ENCODE measurements at places on chromosomes 1 and 21. TPM values are rescaled to one million over a fixed set of nuclear protein-coding genes. Genes with fewer than 3 reads are reported as not detected.

DNA sequence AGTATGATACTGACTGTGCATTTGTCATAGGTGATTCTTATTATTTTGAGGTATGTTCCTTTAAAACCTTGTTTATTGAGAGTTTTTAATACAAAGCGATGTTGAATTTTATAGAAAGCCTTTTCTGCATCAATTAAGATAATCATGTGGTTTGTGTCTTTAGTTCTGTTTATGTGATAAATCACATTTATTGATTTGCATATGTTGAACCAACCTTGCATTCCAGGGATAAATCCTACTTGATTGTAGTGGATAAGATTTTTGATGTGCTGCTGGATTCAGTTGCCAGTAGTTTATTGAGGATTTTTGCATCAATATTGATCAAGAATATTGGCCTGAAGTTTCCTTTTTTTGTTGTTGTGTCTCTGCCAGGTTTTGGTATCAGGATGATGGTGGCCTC lies 158.0 kb downstream of the CENPF start:
- DNase-seq: no peak
- no peaks in the 10 kb centered on the region for H3K4me1 ChIP-seq
- no peak overlapping the region for H3K4me3 ChIP-seq
- no peaks in the 10 kb centered on the region for H3K36me3 ChIP-seq
- H3K27me3 ChIP-seq: no peaks in the 10 kb centered on the region

DNA sequence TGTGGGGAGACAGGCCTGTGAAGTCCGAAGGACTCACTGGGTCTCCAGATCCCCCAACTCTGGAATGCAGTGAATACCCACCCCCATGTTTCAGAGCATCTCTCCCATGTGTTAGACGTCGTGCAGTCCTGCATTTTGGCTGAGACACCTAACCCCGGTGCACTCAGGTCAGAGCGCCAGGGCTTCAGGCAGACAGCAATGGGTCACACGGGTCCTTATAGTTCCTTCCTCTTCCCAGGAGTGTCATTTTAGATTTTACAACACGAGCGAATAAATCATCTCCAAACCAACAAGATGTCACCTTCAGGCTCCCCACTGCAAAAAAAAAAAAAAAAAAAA lies 5.1 kb downstream of the PRRX1 start:
- peaks cover 14% of the 10 kb centered on the region for H3K4me1 ChIP-seq
- DNase-seq: no peak
- H3K4me3 ChIP-seq: no peak overlapping the region
- H3K27ac ChIP-seq: no peak overlapping the region

DNA sequence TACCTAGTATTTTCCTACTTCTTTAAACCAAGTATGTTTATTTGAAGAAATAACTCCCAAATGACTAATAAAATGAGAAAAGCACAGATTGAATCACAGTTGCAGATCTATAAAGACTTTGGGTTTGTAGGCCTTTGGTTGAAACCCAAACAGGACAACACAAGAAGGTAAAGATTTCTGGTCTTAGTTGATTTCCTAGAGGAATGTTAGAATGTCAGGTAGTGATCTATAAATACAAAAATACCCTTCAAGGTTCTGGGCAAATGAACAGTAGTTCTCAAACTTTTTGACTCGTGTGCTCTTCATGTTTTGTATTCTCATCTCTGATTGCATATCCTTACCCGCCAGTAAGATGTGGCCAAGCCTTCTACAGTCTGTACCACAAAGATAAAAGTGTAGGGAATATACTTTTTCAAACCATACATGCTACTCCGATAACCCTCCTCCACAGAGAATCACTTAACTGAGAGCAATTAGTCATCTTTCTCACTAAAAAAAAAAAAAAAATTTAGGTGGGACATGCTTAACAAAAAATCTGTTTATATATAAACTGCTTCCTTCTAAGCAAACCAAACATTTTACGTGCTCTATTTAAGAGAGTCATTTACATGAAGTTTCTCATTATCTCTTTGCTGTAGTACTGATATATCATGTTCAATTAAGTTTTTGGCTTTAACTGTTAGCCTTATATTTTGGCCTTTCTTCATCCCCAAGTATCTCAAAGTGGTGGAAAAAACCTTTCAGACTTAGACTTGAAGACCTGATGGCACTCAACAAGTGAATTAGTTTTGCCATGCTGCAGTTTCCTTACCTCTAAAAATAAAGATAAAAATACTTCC lies 36.0 kb downstream of the CNIH4 start:
- H3K4me1 ChIP-seq: no peaks in the 10 kb centered on the region
- no peak for DNase-seq
- H3K4me3 ChIP-seq: no peak overlapping the region
- peaks cover 100% of the 10 kb centered on the region for H3K36me3 ChIP-seq
- no peaks in the 10 kb centered on the region for H3K27me3 ChIP-seq
- no peak overlapping the region for H3K27ac ChIP-seq

The MROH7 gene
- 2.1 TPM for total RNA-seq

GRCh38 chr1:13714851-13715250 lies 14.9 kb downstream of the PRDM2 start:
- no peak overlapping the region for H3K4me3 ChIP-seq
- no peak overlapping the region for H3K27ac ChIP-seq
- H3K36me3 ChIP-seq: no peaks in the 10 kb centered on the region
- no peak for DNase-seq
- H3K27me3 ChIP-seq: no peaks in the 10 kb centered on the region

GRCh38 chr1:51653127-51653526 lies 36.2 kb downstream of the OSBPL9 start:
- no peak for DNase-seq
- peaks cover 17% of the 10 kb centered on the region for H3K4me1 ChIP-seq
- H3K27me3 ChIP-seq: no peaks in the 10 kb centered on the region
- no peak overlapping the region for H3K27ac ChIP-seq
- H3K36me3 ChIP-seq: no peaks in the 10 kb centered on the region
- no peak overlapping the region for H3K4me3 ChIP-seq

DNA sequence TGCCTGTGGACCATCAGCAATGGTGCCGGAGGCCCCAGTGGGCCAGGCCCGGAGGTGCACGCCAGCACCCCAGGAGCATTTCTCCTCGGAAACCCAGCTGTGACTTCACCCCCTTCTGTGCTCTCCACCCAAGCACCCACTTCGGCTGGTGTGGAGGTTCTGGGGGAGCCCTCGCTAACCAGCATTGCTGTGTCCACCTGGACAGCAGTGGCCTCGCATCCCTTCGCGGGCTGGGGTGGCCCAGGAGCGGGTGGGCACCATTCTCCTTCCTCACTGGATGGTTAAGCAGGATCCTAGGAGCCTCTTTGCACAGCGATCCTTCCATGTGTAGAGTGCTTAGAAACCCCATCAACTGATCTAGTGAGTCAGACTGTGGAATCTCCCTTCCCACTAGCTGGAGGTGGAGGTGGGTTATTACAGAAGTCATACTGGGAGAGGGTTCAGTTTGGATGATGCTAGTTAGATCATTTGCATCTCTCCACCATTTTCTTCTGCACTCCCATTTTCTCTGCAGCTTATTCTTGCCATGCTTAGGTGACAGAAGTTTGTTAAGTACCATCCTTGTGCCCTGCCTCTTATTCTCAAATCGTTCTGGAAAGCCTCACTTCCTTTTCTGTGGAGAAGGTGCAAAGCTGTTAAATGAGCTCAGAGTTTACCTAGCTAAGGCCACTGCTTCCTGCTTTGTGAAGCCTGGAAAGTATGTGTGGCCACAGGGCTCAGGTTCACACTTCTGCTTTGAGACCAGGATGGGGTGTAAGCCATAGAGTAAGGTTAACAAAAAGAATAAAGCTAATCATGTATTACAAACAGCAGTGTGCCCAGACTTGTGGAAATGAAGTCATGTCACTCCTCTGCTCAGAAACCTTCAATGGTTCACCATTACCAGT lies 32.3 kb downstream of the TBX19 start:
- no peaks in the 10 kb centered on the region for H3K27me3 ChIP-seq
- no peak overlapping the region for H3K27ac ChIP-seq
- H3K4me1 ChIP-seq: no peaks in the 10 kb centered on the region
- H3K4me3 ChIP-seq: no peak overlapping the region

GRCh38 chr21:35925497-35925896 lies 134.8 kb downstream of the SETD4 start:
- peaks cover 7% of the 10 kb centered on the region for H3K4me1 ChIP-seq
- no peaks in the 10 kb centered on the region for H3K36me3 ChIP-seq
- H3K27ac ChIP-seq: no peak overlapping the region
- DNase-seq: no peak
